ENCODE measurements at places on chromosomes 7 and 10. TPM values are rescaled to one million over a fixed set of nuclear protein-coding genes. Genes with fewer than 3 reads are reported as not detected.

The TAS2R60 gene
- not detected for total RNA-seq

The POT1 gene
- total RNA-seq: 16.2 TPM

The TEX36 gene
- not detected for total RNA-seq

The ADAM22 gene
- 0.06 TPM for total RNA-seq

The CALCR gene
- total RNA-seq: not detected

The IFIT2 gene
- 2.8 TPM for total RNA-seq

The TMEM178B gene
- total RNA-seq: 1.5 TPM

Measured in A549 treated with ZK216348 at 1 μM for 4 hours (cell line).